Effector CD4-positive, alpha-beta T cell (primary cell): ENCODE measurements at places on chromosomes 16 and 17.

- DNase-seq = no peak
Observed at GRCh38 chr17:76440751-76441362, 12.1 kb downstream of the UBE2O start.

DNA sequence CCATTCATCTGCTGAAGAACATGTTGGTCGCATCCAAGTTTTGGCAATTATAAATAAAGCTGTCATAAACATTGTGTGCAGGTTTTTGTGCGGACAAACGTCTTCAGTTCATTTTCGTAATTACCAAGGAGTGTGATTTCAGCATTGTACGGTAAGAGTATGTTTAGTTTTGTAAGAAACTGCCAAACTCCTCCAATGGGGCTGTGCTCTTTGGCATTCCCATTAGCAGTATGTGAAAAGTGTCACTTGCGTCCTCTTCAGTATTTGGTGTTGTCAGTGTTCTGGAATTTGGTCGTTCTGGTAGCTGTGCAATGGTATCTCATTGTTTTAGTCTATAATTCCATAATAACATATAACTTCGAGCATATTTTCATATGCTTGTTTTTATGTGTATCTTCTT is 120.9 kb downstream of the BCAS3 start:
- no peak for DNase-seq

GRCh38 chr16:30874244-30874820 is 19.5 kb downstream of the BCL7C start:
- no peak for DNase-seq

DNA sequence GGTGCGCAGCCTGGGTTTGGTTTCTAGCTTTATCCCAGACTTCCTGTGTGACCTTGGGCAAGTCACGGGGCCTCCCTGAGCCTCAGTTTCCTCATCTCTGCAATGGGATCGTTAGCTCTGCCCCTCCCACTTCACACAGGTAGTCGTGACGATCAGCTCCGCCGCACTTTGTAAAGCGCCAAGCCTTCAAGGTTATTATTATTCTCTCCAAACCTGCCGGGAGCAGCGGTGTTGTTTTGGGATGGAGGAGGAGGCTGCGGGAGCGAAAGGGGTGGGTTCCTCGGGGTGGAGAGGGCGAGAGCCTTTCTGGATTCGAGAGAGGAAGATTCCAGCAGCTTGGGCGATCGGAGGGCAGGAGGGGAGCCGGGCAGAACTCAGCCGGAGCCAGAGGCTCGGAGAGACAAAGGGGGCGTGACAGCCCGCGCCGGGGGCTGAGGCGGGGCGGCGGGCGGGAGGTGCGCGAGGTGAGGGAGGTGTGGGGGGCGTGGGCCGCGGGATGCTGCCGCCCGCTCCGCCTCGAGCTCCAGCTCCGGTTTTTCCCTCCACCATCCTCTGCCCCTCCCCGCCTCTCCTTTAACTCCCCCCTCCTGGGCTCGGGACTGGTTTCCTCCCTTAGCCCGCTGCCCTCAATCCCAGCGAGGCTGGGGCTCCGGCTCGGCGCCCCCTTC is at the start of gene EFNB3:
Gene EFNB3 (plus strand): TSS at position 602 of the 668 bp plus-strand sequence. CDS start 397 bp downstream, outside the sequence.
- DNase-seq = no peak

DNA sequence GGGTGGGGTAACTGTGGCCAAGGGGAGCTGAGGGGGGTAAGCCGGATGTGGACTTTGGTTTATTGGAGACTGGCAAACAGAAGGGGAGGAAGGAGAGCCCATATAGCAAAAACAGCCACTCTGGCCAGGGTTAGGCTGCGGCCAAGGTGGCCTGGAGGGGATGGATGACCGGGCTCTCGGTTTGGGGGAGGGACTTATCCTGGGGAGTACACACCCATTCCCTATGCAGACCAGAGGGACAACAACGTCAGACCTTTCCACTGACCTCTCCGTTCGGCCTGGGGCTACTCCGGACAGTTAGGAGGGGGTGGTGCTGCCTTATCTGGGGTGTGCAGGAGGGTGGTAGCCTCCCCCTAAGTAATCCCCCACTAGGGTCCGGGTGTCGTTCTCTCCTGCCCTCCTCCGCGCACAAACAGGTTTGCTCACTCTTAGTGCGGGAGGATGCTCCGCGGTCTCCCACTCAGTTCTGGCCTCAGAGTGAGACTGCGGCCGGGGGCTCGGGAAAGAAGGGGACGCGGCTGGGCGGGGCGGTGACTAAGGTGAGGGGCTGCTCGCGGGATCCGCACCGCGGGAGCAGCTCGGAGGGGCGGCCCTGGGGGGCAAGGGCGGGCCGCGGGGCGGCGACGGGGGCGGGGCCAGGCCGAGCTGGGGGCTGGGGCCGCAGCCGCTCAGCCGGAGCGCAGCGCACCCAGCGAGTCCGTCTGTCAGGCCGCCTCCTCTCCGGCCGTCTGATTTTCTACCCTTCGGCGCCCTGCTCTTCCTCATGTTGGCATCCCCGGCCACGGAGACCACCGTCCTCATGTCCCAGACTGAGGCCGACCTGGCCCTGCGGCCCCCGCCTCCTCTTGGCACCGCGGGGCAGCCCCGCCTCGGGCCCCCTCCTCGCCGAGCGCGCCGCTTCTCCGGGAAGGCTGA is at the start of gene WNK4:
Gene WNK4 (plus strand): TSS at position 675 of the 915 bp plus-strand sequence. CDS start 89 bp downstream, at position 764.
- no peak for DNase-seq

DNA sequence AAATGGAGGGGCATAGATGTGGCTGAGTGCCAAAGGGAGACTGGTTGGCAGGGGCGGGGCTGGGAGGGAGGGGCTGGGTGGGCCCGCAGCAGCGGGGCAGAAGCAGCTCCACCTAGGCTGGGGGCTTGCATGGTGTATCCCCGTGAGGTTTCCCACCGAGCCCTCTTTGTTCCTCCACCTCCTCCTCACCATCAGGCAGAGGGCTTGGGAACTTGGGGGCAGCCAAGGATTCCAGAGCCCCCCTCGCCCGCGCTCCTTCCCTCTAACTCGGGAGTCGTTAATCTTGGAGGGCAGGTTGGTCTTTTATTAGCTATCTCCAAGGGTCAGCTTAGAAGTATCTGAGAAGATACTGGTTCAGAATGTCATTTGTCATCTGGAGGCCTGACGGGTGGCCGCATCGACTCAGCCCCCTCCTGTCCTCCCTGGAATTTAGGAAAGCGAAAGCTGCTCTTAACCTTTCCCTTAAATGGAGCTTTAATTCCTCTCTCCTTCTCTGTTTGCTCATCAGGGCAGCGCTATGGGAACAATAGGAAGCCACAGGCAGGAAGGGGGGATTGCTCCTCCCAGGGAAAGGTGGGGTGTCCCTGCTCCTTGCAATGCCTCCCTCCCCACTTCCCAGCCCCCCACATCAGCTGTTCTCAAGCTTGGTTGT is 274.3 kb upstream of the XYLT1 start:
- DNase-seq = no peak

- DNase-seq = no peak
Observed at GRCh38 chr17:6995500-6996255, at the start of gene ALOX12. TSS of gene ALOX12 (plus strand) at chr17:6996049. CDS start at chr17:6996118, 69 bp downstream.

- DNase-seq = no peak
Observed at GRCh38 chr17:14123619-14124278, 54.4 kb downstream of the COX10 start.

- DNase-seq = no peak
Observed at GRCh38 chr17:36136036-36136435, 32.4 kb downstream of the CCL4 start.

DNA sequence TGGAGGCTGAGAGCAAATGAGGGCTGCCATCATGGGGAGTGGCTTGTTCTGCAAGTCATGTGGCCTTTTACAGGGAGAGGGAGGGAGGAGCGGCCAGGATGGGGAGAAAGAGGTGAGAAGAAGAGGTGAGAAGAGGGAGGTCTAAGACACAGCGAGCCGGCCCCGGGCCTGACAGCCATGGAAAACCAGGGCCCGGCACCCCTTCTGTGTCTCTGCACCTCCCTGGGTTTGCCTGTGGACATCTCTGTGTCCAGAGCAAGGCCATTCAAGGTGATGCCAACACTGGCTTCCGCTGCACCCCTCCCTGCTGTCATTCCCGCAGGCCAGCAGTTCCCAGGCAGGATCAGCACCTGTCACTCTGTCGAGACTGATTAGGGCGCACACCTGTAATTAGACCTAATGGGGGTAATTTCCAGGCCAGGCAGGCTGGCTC is 75.6 kb downstream of the MGAT5B start:
- no peak for DNase-seq
